ENCODE measurements at places on chromosomes 4 and X.

DNA sequence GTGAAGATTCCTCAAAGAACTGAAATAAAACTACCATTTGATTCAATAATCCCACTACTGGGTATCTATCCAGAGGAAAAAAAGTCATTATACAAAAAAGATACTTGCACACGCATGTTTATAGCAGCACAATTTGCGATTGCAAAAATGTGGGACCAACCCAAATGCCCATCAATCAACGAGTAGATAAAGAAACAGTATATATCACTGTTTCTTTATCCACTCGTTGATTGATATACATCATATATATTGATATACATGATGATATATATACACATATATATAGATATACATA, 13.6 kb upstream of the AFP start:
- no peak for DNase-seq

DNA sequence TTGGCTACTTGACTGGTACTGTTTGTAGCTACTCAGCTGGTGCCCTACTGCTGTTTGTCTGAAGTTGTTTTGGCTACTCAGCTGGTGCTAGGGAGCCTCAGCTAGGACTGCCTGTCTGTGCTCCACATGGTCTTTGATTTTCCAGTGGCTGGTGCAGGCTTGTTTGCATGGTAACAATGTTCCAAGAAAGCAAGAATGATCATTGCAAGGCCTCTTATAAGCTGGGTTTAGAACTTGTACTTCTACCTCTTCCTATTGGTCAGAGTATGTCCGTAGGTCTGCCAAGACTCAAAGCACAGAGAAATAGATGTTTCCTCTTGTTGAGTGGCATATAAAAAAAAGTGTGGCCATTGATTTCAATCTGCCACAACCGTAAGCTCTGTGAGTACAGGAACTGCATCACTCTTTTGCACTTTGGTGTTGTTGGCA, 17.6 kb downstream of the NFKB1 start:
- DNase-seq = no peak

- no peak for DNase-seq
Measured at GRCh38 chrX:54494989-54495813, 833 bp downstream of the FGD1 start.

GRCh38 chrX:30627818-30628652, 25.2 kb upstream of the GK start:
- DNase-seq = no peak

DNA sequence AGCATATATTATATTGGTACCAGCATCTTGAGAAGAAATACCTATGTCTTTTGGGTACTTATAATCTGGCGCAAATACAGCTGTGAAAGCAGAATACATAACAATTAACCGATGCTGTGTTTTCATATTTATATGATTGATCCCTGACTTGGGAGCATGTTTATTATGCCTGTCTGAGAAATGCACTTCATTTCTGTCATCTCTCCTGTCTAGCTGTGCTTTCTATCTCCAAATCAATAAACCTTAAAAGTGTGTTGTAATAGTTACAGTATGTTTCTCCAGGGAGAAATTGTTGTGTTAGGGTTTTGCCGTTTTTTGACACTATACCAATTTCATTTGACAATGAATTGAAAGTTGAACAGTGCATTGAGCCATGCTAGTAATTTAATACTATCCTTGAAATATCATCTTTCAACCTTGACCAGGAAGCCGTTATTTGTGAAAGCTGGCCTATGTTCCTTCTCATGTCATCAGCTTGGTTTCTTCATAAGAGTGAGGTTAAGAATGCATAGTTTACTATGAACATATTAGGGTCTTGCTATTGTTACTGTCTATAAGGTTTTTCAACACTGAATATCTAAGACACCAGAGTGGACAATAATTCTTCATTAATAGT, 206.2 kb upstream of the PCDH18 start:
- DNase-seq = no peak

DNA sequence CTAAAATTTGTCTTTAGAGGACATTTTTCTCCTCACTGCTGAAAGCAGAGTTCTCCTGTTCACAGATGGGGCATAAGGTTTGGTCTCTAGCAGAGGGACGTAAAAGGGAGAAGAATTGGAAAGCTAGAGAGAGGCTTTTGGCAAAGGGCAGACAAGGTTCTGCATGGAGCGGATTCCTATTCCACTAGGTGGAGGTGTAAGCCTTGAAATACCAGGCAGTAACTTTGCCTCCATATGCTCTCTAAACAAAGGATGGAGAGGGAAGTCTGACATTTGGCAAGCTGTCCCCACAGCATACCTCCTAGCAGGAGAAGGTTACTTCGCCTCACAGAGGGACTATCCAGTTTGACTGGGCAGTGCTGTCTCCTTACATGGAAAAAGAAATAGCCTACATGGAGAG, 174.7 kb downstream of the DACH2 start:
- DNase-seq = no peak

DNA sequence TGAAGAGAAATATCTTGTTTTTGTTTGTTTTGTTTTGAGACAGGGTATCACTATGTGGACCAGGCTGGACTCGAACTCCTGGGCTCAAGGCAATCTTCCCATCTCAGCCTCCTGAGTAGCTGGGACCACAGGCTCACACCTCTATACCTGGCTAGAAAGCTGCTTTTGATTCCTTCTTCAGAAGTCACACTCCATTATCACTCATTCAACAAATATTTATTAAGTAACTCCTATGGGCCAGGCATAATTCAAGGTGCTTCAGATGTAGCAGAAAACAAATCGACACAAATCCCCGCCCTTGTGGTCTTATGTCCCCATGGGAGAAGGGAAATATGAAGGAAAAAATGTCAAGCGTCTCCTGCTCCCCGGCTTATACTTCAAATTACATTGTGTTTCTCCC, 72.6 kb upstream of the DHX15 start:
- no peak for DNase-seq

DNA sequence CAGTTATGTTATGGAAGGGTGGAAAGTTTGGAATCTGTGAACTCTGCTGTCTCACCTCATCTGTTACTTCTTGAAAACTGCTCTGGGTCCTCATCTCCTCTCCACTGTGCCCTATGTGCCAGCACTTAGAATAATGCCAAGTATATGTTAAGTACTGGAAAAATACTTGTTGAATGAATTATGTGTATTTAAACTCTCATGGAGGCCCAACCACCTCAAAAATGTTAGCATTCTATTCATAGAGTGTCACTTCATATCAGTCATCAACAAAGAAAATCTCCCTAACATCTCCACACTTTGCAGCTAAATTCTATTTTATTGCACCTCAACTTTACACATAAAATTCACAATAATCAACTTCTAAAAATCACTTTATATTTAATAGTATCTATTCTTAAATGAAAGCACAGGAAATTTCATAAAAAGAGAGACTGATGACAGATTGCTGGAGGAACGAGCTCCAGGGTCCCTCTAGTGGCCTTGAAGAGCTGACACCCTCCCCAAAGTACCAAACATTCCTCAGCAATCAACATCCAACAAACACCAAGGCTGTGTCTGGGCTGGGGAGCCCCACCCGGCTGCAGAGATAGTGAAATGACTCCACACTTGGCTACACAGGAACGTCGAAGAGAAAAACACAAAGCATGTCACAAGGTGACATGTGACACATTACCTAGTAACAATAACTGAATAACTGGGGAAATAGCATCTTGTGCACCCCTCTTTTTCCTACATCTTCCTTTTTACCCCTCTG, 45.8 kb downstream of the SLC39A8 start:
- DNase-seq = no peak

GRCh38 chrX:110258552-110258951, 59.3 kb downstream of the AMMECR1 start:
- DNase-seq = no peak

DNA sequence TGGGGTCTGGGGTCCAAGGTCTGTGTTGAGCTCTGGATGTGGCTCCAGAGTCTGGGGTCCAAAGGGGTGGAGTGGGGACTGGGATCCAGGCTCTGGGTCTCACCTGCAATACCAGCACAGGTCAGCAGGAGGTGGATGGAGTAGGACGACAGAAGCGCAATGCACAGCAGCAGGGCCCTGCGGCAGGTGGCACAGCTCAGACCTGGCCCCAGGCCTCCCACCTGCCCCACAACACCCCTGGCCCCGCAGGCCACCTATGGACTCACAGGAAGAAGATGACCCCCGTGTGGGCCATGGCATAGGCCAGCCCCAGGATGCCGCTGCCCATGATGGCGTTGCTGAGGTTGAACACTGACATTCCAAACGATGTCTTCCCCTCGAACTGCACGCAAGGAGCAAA, 3.4 kb downstream of the SLC38A5 start:
- DNase-seq = no peak

GRCh38 chrX:12292996-12293765, 154.9 kb downstream of the FRMPD4 start:
- no peak for DNase-seq
